ENCODE measurements at places on chromosomes 16 and 17. TPM values are rescaled to one million over a fixed set of nuclear protein-coding genes. Genes with fewer than 3 reads are reported as not detected.

HS3ST2 gene
- 0.17 TPM for total RNA-seq

EMP2 gene
- 96.4 TPM for total RNA-seq

SAP30BP gene
- total RNA-seq = 47.8 TPM

CBX2 gene
- total RNA-seq = 2.9 TPM

AANAT gene
- total RNA-seq = not detected

BRIP1 gene
- 0.35 TPM for total RNA-seq

PLLP gene
- total RNA-seq = 3.1 TPM

STH gene
- not detected for total RNA-seq

G6PC1 gene
- total RNA-seq = not detected

TP53TG3B gene
- total RNA-seq = not detected

HOXB7 gene
- 0.30 TPM for total RNA-seq

PPY gene
- not detected for total RNA-seq

ROGDI gene
- 134 TPM for total RNA-seq

GNG13 gene
- not detected for total RNA-seq

PRAC1 gene
- not detected for total RNA-seq

FBXW10 gene
- not detected for total RNA-seq

C17orf113 gene
- 0.52 TPM for total RNA-seq

OR3A3 gene
- not detected for total RNA-seq

TMEM114 gene
- not detected for total RNA-seq

TMEM101 gene
- 20.7 TPM for total RNA-seq

DYNLRB2 gene
- not detected for total RNA-seq

SNAI3 gene
- total RNA-seq = 3.8 TPM

MMP28 gene
- total RNA-seq = 1.5 TPM

LDHD gene
- 83.3 TPM for total RNA-seq

ZG16 gene
- not detected for total RNA-seq

FBXO39 gene
- not detected for total RNA-seq

CCL14 gene
- total RNA-seq = 8.1 TPM

EPX gene
- not detected for total RNA-seq

ZFPM1 gene
- total RNA-seq = 3.5 TPM

CCL1 gene
- total RNA-seq = not detected

CORO7 gene
- total RNA-seq = 10.1 TPM

CRHR1 gene
- not detected for total RNA-seq

MT1F gene
- total RNA-seq = 3.0 TPM

SULT1A2 gene
- 1.1 TPM for total RNA-seq

VASN gene
- total RNA-seq = 4.3 TPM

DPEP2 gene
- total RNA-seq = 2.2 TPM

Measured in left ventricle myocardium superior (tissue), 1 donor.